ENCODE measurements at places on chromosomes 6 and 20.
A peak's percentile ranks its signal among the peaks of the same experiment; 100 is the strongest.

DNA sequence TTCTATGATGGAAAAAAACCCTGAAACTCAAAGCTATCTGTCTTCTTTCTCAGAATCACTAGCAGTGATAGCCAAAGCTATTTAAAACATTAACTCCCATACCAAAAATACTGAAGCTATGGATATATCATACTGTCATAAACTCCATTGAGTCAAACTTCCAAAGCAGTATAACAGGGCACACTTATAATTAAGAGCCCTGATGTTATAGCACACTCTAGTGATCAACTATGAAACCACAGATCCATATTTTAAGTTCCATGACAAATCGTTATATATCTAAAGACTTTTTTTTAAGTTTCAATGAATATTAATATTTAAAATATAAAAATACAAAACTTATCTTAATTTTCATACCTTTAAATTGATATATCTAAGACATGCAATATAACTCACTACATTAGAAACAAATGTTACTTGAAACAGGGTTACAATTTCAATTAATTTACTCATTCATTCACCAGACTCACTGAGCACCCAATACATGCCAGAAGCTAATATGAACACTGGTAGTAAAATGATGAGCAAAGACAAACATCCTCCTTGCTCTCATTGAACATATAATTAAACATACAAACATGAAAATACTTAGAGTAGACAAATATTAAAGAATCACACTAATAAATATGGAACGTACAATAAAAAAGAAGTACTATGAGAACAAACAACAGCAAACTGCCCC is 69.3 kb downstream of the IBTK start:
- peak; percentile 72 for DNase-seq
- peaks cover 57% of the 10 kb centered on the region for H3K4me1 ChIP-seq
- no peaks in the 10 kb centered on the region for H3K27me3 ChIP-seq
- H3K4me3 ChIP-seq: no peak overlapping the region

- no peak overlapping the region for H3K27ac ChIP-seq
- no peak overlapping the region for H3K4me3 ChIP-seq
- no peaks in the 10 kb centered on the region for H3K27me3 ChIP-seq
Observed at GRCh38 chr6:84411060-84411629, 183.7 kb upstream of the CEP162 start.

- H3K27me3 ChIP-seq: no peaks in the 10 kb centered on the region
- H3K4me3 ChIP-seq: no peak overlapping the region
- H3K27ac ChIP-seq: no peak overlapping the region
- H3K36me3 ChIP-seq: no peaks in the 10 kb centered on the region
Observed at GRCh38 chr6:40359808-40360207, 227.4 kb downstream of the LRFN2 start.

- DNase-seq: no peak
- no peak overlapping the region for H3K27ac ChIP-seq
- H3K36me3 ChIP-seq: no peaks in the 10 kb centered on the region
- 0 out of 2 replicates have a peak, but pooled peaks cover 4% of the 10 kb centered on the region for H3K4me1 ChIP-seq
Observed at GRCh38 chr6:12528136-12528535, 188.4 kb upstream of the PHACTR1 start.

Measured in GM23248 (cell line).